Tibial nerve (tissue), 4 donors: ENCODE measurements at places on chromosomes 12 and 14.

DNA sequence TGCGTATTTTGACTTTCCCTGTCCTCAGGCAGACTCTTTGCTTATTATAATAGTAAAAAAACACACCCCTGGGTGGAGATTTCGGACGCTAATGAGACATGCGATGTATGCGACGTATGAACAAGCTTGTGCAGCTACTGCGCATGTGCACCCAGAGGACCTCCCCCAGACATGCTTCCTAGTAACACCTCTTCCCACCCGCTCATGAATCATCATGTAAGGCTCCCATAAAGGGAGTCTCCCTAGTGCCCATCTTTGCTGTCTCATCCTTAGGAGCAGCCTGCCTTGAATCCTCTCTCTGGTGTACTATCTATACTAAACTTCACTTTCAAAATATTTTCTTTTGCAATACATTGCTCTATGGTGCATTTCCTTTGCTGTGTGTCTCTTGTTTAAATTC, 210.1 kb downstream of the TMEM132D start:
- DNase-seq = no peak

GRCh38 chr12:51533799-51534198, 57.2 kb upstream of the SCN8A start:
- DNase-seq = no peak

DNA sequence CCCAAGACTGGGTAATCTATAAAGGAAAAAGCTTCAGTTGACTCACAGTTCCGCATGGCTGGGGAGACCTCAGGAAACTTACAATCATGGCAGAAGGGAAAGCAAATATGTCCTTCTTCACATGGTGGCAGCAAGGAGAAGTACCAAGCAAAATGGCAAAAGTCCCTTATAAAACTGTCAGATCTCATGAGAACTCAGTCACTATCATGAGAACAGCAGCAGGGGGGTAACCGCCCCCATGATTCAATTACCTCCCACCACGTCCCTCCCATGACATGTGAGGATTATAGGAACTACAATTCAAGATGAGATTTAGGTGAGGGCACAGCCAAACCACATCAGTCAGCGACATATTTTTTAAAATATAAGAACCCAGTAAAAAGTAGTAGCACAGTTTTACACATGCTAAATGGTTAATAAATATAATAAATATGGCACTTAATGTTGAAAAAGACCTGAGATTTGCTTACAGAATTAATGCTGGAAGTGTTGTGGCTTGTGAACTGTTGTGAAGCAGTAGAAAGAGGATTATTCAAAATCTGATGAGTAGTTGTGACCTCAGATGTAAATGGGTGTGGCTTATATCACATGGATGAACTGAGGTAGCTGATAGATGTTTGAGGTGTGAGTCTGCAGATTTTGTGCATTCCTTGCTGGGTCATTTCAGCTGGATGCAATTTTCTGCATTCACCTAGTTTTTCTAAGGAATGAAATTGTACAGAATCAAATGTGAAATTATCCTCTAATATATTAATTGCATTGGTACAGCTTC, 46.9 kb upstream of the CHPT1 start:
- DNase-seq = no peak

DNA sequence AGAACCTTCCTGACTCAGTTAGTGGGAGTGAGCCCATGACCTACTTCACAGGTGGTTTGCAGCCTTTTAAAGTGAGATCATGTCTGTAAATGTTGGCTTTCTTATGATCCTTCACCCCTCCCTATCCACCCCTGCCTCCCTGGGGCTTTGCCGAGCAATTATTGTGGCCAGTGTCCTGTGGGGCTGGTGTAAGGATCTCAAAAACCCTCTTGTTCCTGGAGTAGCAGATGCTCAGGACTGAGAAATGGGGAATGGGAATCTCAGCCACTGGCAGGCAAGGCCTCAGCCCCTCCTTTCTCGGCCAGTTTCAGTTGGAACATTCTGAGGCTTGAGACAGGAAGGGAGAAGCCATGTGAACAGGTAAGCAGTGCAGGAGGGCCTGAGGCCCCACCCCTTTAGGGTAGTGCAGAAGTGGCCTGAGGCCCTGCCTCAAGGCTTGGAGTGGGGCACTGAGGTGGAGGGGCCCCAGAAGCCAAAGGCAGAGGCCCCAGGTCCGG, 53.8 kb downstream of the PLEKHG3 start:
- DNase-seq = no peak
